Smooth muscle cell of the umbilical artery (primary cell): ENCODE measurements at places on chromosomes 12 and 14. TPM values are rescaled to one million over a fixed set of nuclear protein-coding genes. Genes with fewer than 3 reads are reported as not detected.

Gene CRACR2A
- total RNA-seq, result 0.78 TPM in 1 of 2 replicates, not detected in the other

Gene SLC6A12
- under 0.01 TPM in 1 of 2 replicates, not detected in the other for total RNA-seq

Gene NRIP2
- not detected in 2 replicates for total RNA-seq

Gene JPH4
- total RNA-seq, result not detected in 2 replicates

Gene TCL1B
- not detected in 2 replicates for total RNA-seq

Gene GRIP1
- total RNA-seq, result 1.5 and 3.6 TPM in 2 replicates

Gene TAS2R42
- total RNA-seq, result not detected in 2 replicates

Gene SMCO2
- 0.89 and 1.4 TPM in 2 replicates for total RNA-seq

Gene STON2
- not detected in 2 replicates for total RNA-seq

Gene EMP1
- 3.9 and 39.9 TPM in 2 replicates for total RNA-seq
